ENCODE measurements at places on chromosomes 2 and 18.

GRCh38 chr2:77566582-77566981 lies 44.4 kb upstream of the LRRTM4 start:
- DNase-seq, result no peak

DNA sequence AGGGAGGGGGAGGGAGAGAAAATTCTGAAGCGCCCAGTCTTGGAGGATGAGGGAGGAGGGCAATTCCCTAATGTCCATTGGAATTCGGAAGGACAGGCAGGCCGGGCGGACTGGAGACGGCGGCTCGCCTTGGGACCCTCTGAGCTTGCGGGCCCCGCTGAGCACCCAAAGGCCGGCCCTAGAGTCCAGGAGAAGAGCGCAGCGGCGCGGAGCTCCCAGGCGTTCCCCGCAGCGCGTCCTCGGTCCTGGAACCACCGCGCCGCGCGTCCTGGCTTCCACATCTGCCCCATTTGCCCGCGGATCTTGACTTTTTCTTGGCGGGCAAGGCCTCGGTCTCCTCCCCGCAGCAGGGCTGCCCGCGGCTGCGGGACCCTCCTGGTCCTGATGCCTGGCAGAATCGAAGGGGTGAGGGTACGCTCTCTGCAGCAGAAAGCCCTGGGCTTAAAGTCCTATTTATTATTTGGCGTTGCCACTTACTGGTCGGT lies 675 bp upstream of the MLPH start:
- DNase-seq, result no peak

GRCh38 chr2:200161458-200161857 lies 145.0 kb upstream of the SPATS2L start:
- DNase-seq, result no peak

DNA sequence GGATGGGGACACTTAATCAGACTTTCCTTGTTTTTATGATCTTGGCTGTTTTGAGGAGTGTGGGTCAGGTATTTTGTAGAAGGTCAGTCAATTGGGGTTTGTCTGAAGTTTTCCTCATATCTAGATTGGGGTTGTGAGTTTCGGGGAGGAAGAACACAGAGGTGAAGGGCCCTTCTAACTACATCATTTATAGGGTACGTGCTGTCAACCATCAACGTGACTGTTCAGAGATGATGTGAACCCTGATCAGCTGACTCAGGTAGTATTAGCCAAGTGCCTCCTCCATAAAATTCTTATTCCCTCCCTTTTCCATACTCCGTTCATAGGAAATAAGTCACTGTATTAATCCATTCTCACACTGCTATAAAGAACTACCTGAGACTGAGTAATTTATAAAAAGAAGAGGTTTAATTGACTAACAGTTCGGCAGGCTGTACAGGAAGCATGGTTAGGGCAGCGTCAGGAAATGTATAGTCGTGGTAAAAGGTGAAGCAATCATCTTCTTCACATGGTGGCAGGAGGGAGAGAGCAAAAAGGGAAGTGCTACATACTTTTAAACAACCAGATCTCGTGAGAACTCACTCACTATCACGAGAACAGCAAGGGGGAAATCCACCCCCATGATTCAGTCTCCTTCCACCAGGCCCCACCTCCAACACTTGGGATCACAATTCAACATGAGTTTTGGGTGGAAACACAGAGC lies 547.1 kb upstream of the LINC00305 start:
- no peak for DNase-seq

DNA sequence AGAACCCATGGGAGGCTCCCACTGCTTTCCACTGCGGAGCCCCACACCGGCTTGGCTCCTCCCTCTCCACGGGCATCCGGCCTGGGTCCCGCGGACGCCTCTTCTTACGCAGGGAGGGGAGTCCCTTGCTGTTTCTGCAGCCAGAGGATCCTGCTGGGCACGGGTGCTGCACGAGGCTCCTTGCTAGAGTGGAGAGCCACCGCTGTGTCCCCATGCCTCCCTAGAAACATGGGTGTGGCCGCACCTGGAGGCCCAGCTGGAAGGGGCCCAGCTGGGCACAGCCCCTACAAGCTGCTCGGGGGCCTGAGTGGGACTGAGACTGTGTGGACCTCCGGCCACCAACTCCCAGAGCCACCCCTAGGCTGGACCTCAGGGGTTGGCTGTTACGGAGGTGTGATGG lies 67.7 kb upstream of the GPC1 start:
- no peak for DNase-seq

DNA sequence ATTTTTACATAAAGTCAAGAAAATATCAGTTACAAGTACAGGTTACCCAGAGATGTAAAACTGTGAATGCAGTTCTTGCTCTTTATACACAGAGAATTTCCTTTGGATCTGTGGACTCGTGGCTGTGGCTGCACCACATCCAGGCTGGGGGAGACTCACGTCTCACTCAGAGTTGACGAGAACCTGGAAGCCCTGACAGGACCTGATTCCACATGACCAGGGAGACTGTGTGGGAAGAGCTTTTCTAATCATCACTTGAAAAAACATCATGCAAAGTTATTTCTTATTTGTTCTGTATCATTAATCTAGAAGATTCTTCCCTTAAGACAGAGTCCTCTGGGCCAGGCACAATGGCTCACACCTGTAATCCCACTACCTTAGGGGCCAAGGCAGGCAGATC lies 1159.0 kb downstream of the RPIA start:
- DNase-seq, result no peak

DNA sequence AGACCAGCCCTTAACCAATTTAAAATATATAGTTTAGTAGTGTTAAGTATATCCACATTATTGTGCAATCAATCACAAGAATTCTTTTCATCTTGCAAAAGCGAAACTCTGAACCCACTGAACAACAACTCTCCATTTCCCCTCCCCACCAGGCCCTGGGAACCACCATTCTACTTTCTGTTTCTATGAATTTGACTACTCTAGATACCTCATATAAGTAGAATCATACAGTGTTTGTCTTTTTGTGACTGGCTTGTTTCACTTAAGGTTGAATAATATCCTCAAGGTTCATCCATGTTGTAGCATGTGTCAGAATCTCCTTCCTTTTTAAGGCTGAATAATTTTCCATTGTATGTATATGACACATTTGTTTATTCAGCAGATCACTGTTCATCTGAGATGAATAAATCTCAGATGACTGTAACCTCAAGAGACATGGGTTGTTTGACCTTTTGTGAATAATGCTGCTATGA lies 8.1 kb upstream of the SOS1 start:
- no peak for DNase-seq

DNA sequence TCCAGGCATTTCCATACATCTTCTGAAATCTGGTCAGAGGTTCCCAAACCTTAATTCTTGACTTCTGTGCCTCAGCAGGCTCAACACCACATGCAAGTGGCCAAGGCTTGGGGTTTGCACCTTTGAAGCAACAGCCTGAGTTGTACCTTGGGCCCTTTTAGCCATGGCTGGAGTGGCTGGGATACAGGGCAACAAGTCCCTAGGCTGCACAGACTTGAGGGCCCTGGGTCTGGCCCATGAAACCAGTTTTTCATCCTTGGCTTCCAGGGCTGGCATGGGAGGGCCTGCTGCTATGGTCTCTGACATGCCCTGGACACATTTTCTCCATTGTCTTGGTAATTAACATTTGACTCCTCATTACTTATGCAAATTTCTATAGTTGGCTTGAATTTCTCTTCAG lies 988.8 kb upstream of the CNTNAP5 start:
- DNase-seq, result no peak

DNA sequence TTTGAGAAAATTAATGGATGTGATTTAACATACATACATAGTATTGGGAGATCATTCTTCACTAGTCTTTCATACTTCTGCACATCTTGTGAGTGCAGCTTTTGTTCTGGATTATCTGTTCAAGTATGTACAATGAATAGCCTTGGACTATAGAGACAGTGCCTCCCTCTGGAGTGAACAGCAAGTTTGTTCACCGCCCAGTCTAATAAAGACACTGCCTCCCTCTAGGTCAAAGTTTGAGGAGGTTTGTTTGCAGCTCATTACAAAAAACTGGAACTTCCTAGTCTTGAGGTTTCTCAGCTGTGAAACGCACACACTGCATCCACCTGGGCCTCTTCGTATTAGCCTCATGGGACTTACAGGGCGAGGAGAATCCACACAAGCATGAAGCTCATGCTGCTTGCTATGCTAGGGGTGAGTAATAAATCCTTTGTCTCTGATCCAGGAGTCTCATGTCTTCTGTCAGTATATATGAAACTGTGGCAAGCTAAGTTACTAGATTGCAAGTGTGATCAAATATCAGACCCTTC lies 26.0 kb upstream of the LAPTM4A start:
- no peak for DNase-seq

GRCh38 chr2:19799881-19800780 lies 101.7 kb downstream of the TTC32 start:
- DNase-seq, result no peak

- DNase-seq, result no peak
These were observed 66.1 kb downstream of the PTPRM start for GRCh38 chr18:7633171-7633570.

DNA sequence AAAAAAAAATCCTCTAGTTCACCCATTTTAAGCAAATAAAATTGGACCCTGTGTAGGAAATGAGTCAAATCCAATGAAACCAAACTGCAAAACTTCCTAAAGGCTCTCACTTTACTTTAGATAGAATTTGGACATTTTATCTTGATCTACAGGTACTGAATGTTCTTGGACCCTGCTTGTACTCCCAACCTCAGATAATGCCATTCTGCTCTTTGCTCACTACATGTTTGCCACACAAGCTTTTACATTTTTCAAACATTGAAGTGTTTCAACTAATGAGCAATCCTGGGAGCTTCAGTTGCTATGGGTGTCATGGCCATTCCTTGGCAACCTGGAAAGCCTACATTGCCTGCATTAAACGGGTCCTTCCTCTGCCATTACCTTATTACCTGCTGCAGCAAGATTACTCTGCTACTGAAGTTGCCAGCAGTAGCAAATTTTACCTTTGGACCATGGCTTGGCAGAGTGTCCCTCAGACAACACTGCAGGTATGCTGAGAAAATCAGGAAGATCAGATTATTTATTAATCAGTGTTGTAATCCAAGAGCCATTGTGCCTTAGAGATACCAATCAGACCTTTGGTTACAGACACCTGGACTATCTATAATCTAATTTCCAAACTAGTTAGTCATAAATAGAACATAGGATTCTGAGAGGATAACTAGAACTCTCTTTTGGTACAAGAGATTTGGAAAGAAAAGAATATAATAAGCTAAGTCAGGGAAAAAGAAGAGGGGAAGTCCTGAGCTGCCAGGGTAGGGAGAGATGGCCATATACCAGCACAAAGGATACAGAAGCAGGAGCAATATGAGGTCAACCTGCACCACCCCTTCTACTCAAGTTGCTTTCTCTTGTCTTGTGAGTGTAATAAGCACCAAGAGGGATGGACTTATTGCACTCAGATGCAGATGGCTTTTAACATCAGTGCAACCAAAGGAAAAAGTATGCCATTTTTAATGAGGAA lies 293.3 kb upstream of the TFPI start:
- DNase-seq, result no peak

DNA sequence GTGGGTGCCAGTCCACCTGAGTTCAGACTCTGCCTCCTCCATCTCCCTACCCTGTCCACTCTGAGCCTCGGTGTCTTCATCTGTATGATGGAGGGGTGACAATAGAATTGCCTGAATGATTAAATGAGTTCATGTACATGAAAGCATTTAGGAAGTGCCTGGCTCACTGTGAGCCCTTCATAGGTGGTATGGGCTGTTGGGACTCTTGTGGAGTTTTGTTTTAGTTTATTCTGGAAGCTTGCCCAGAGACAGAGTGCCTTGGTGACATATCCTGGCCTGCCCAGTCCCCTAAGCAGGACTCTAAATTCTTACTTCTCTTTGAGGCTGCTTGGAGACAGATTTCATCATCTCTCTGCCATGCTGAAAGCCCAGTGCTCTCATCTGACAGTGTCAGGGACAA lies 24.5 kb upstream of the GIGYF2 start:
- DNase-seq, result no peak

- DNase-seq, result peak; percentile 47
These were observed 19.3 kb downstream of the SPEG start for GRCh38 chr2:219453671-219454590.

DNA sequence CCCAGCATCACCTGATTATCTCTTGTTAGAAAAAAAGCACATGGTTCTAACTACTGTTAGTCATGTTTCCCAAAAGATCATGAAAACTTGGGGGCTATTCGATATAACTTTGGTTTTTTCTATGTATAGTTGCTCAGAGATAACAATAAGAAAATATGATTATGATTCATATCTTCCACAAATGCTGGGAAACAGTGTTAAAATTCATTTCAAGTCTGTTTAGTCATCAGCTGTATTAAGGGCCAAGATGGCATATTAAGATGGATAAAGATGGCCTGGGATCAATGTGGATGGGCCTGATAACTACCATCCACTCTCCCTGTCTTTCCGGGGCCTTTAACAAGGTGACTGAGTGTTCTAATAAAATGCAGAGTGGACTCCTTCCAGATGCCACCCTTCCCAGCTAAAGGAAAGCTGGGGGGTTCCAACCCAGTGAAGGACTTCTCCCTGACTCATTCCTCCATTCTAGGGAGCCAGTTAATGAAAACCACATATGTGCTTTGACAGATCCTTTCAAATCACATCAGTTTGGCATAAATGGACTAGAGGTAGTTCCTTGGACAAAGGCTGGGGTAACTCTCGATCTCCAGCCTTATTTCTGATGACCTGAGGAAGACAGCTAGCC lies 221.6 kb downstream of the VAPA start:
- no peak for DNase-seq

- peak; percentile 71 for DNase-seq
These were observed 245.9 kb downstream of the TFCP2L1 start for GRCh38 chr2:121038891-121039616.

DNA sequence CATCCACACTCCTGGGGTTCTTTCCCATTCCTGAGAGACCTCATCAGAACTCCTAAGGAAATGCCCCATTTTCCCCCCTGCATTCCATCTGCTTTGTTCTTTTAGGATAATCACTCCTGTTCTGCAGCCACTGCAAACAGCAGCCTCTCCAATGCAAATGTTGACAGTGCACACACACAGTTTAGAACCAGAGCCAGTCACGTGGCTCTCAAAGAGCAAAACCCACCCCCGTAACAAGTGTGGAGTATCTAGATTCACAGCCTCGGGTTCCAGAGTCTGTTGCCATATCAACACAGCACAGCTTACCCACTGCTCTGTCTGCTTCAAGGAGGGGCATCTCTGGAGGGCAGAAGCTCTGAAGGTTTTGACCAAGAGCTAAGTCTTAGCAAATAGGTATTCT lies 180.0 kb downstream of the NAPG start:
- DNase-seq, result no peak

GRCh38 chr2:15745907-15746702 lies 154.4 kb downstream of the DDX1 start:
- DNase-seq, result no peak

DNA sequence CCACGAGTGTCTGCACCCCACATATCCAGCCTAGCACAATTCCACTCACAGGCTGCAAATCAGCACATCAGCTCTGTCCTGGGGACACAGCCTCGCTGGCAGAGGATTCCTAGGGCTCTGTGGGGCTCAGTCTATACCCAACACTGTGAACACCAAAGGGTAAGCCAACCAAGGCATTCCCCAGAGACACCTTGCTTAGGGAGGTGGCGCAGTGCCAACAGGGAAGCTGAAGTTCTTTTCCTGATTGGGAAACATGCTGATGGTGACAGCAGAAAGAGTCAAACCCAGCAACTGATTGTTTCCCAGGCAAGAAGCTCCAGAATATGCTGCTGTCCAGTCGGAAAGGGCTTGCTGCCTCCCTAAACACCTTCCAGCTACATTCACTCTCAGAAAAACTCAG lies 55.8 kb downstream of the TTC32 start:
- DNase-seq, result no peak
